ENCODE measurements at places on chromosomes 1 and 21.

DNA sequence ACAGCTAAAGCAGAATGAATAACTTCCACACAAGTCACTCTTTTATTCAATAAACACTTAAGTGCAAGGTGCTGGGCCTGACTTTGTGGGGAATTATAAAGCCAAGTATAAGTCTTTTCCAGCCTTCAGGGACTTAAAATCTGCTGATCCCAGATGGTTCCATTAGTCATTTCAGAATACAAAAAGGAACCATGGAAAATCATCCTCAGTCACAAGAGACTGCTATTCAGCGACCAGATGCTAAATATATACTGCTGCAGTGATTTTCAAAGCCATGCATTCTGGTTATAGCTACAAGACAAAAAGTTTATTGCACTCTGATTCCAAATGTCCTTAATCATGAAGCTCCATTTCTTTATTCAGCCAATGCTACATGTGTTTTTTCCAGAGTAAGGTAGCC, 25.7 kb downstream of the GLMN start:
- DNase-seq = no peak

DNA sequence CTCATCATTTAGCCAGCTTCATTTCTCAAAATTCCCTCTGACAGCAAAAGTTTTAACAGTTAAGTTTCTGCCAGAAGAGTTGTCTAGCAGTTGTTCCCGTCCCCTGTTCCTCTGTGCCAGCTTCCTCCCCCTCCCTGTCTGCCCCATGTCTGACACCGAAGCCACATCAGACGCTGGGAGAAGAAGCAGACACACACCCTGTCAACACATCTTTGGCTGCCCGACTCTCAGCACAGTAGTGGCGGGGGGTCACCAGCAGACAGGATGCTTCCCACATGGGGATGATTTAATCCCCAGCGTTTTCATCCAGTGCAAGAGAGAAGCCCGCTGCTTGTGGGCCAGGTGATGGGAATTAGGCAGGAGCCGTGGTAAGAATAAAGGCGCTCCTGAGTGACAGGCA, 379.4 kb upstream of the RUNX1 start:
- DNase-seq = no peak

DNA sequence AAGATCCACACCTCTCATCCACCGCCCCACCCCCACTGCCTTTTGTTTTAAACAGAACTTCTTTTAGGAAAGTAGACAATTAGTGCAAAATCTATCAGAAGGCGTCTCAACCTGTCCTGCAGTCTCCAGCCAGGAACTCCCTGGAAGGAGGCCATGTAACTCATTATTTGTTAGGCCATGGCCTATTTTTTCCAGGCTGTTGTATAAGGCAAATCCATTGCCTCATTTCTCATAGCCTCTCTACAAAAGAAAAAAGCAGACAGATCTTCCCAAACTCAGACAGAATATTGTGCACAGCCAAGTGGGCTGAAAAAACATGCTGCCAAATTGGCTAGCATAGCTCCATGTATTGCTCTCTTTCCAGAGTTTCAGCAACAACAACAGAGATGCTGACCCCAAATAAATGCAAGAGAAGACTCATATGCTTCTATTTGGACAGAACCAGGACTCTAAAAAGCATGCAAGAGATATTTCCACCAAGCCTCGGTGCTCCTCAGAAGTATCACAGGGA, 770.7 kb upstream of the CXADR start:
- no peak for DNase-seq

DNA sequence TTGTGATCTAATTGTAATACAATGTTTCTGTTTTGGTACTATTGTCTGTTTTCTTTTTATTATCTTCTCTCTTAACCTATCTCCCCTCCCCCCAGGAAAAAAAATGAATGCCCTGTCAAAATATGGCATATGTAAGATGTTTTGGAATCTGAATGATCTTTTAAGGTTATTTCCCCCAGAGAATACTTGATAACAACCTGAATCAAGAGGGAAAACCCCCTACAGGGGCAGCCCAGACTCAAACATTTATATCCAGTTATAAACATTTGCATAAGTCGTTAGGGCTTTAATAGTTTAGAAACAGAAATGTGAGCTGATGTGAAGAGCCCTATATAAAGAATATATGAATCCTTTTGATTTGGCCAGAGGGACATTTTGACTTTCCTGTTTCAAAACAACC, 169.5 kb downstream of the VAV3 start:
- DNase-seq = no peak

- no peak for DNase-seq
Observed at GRCh38 chr1:30028939-30029338, 694.4 kb downstream of the MATN1 start.

- DNase-seq = no peak
Observed at GRCh38 chr1:63787875-63788274, 14.1 kb downstream of the ROR1 start.

DNA sequence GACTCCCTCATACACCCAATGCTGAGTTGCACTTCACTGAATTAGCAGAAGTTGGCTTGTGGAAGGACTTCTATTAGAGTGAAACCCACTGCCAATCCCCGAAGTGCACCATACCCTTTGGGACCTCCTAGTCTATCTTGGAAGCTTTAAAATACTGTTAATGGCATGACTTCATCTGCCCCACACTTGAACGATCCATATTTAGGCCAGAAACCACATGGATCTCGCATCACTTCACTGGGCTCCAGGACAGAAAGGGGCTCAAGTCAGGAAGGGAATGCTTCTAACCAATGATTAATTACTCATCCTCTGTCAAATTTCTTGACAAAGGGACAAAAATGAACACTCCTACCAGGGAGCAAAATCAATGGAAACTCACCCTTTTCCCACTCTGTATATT, 69.1 kb downstream of the BCAR3 start:
- DNase-seq = no peak

DNA sequence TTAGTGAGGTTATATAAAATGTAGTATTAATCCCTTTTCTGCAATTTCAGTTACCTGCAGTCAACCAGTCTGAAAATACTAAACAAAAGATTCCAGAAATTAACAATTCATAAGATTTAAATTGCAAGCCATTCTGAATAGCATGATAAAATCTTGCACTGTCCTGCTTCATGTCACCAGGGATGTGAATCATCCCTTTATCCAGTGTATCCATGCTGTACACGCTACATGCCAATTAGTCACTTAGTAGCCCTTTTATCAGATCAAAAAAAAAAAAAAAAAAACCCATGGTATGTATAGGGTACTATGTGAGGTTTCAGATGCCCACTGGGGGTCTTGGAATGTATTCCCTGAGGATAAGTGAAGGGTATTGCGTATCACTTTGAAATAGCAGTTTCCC, 191.3 kb upstream of the HP1BP3 start:
- DNase-seq = no peak

GRCh38 chr21:29219165-29219770, 79.5 kb upstream of the BACH1 start:
- DNase-seq = no peak

- DNase-seq = no peak
Observed at GRCh38 chr1:221468546-221468945, 273.3 kb downstream of the DUSP10 start.

DNA sequence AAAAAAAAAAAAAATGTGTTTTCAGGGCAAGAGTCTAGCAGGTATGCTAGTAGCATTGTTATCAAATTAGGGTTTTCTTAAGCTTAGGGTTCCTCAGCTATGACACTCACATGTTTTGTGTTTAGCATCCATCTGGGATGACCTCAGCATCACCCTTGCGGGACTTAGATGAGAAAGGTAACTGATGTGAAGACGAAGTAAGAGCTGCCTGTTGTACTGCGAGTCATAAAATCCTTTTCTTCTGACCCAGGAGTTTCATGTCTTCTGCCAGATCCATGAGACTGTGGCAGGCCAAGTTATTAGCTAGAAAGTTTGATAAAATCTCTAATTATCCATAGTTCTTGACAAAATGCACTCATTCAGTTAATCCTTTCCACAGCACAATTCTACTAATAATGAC, 1251.1 kb downstream of the AMY1C start:
- DNase-seq = no peak

GRCh38 chr1:29282924-29283803, 46.8 kb downstream of the PTPRU start:
- no peak for DNase-seq

- DNase-seq = no peak
Observed at GRCh38 chr1:165369255-165369848, 12.8 kb upstream of the LMX1A start.

All from cortex of kidney (tissue), 1 donor.